ENCODE measurements at places on chromosomes 2 and 18. TPM values are rescaled to one million over a fixed set of nuclear protein-coding genes. Genes with fewer than 3 reads are reported as not detected.

The VAMP5 gene
- total RNA-seq: 7.4 TPM

The UGT1A3 gene
- total RNA-seq: 67.1 TPM

DNA sequence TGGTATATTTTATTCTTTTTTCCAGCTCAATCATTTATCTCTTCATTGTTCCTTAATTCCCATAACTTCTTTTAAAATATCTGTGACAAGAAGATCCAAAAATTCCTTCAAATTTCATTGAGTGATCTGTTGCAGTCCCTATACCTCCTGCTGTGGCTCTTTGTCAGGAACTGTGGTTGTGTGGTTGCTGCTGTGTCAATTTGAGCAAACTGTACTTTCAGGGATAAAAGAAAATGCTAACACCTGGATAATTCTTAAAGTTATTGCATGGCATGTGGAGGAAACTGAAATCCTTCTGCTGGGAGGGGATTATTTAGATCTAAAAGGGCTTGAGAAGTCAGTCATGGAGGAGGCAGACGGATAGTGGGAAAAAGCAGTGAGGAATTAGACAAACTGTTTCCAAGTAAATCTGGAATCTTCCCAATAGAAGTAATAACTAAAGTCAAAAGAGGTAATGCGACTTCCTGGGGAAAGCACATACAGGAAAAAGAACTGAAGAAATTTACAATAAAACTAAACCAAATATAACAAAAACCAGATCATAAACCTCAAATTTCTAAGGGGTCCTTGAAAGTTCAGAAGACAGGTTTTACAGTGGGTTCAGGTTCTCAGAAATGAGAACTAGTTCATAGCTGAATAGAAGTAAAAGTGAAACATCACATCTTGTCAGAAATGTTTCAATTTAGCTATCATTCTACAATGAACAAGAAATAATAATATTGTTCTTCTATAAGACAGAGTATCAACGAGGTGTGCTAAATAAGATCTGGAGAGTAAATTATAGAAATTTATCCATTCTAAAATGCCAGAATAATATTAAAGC, 33.5 kb upstream of the CD226 start:
- no peak for DNase-seq

DNA sequence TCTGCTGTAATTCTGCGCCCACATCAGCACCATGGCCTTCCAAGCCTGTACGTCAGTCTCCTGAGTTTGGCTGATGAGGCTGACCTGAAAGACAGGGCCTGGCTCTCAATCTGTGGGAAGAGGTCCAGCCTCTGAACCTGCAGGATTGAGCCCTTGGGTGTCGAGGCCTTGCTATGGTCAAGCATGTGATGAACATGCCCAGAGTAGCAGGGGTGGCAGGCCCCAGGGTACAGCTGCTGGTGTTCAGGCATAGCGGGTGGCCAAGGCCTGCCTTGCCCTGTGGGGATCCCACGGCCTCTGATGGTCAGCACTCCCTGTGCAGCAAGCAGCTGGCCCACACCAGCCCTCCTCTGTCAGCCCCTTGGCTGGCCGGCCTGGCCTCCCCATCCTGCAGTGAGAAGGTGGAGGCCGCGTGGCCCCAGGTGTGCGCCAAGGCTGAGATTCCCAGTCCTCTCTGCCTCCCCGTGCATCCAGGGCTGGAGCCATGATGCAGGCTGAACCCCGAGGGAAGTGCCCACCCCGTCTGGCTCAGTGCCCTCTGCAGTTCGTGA, 298.4 kb downstream of the NDUFA10 start:
- DNase-seq: no peak

The ARL4C gene
- 51.3 TPM for total RNA-seq

DNA sequence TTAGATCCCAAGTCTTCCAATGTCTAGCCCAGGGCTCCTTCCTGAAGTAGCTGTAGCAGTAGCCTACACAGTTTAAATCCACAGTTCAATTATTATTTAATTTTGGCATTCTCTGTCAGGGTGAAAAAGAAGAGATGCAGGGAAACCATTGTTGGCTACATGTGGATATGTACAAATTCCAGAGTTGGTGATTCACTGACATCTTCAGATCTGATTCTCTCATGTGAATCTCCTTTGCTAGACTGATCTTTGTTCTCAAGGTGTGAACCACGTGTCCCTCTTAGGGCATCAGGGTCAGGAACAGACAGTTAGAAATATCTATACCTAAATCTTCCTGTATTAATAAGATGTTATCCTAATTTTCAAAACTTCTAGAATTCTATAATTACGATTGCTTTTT, 36.7 kb downstream of the ADCYAP1 start:
- no peak for DNase-seq

- no peak for DNase-seq
These were observed 129.7 kb upstream of the MGAT5 start for GRCh38 chr2:134124047-134124753.

The RRM2 gene
- total RNA-seq: 90.4 TPM

The CPS1 gene
- total RNA-seq: 27.5 TPM

DNA sequence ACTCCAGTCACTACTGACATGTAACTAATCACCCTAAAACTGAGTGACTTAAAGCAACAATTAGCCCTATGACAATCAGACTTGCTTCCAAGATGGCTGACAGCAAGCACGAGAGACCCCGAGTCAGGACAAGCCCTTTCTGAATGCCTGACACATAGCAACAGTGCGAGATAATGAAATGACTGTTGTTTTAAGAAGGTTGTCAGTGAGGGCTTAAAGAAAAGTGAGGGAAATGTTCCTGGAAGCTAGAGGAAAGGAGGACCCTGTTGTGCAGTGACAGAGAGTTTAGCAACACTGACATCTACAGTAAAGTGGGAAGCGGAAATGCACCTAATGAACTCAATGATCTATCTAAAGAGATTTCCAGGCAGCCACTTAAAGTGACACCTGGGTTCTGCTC, 163.1 kb downstream of the STK39 start:
- DNase-seq: no peak

DNA sequence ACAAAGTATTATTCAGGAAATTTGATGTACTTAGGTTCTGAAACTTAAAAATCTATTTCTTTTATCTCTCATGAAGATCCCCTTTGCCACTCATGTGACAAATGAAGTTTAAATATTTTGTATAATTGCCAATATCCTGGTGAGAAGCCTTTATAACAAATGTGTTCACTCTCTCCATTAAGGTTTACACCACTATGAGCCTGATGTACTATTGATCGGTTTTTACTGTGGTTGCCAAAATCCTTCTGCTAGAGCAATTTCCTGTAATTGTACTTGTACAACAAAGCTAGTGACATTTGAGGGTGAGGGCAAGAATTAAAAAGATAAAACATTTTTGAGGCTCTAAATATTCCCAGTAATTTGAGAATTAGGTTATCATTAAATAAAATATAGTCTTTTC, 222.3 kb upstream of the CDH19 start:
- DNase-seq: no peak

DNA sequence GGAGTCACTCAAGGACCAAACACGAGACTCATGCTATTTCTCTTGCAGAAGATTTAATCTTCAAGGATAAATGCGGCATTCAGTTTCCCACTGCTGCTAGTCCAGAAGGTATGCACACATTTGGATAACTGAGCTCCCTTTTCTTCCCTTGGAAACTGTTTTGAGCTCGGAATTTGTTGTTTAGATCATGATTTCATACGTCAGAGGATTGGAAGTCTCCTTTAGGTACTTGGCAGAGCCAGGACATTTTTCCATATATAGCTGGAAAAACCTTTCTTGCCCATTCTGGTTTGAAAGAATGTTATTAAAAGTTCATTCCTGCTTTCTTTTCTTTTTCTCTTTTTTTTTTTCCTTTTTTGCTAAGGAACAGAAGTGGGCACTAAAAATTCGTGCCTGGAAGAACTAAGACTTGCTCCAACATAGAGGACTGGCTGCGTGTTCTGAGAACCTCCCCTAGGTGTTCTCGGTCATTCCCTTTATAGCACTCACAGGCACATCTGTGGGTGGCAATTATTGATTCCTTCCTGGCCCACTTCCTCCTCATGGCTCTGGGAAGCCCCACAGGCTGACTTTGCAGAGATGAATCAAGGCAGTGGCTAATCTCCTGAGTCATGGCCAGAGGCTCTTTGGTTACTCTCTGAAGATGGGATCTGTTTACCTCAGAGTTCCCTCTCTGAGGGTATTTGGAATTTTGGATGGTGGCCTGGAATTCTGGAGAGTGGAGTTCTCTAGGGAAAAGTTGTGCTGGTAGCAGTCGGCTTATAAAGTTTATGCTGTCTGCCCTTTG, 104.8 kb downstream of the PLCL1 start:
- DNase-seq: no peak

DNA sequence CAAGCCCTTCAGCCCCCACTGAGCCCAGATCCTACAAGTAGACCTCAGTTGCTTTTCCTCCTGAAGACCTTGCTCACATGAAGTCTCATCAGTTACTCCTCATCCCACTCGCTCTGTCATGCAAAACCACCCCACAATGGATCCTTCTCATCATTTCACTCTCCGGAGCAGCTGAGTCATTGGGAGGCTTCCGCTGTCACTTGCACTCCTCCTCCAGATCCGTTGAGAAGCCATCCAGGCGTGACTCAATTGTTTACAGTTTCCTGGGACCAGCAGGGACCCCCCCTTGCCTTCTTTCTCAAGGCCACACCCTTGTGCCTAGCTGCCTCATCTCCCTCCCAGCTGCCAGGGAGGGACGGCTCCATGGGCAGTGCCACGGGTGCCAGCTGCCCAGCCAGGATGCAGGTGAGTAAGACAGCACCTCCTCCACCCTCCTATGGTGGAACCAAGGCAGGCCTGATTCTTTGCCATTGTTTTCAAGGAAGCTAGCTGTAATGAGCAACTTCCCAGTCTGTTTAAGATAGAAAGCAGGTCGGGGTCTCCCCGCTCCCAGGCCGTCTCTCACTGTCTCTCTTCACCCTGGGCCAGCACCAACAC, 16.3 kb downstream of the GPR55 start:
- peak; percentile 71 for DNase-seq

- DNase-seq: no peak
These were observed 79.4 kb upstream of the ALKAL2 start for GRCh38 chr2:367246-367645.

GRCh38 chr2:37622450-37623100, 48.9 kb downstream of the CDC42EP3 start:
- no peak for DNase-seq

DNA sequence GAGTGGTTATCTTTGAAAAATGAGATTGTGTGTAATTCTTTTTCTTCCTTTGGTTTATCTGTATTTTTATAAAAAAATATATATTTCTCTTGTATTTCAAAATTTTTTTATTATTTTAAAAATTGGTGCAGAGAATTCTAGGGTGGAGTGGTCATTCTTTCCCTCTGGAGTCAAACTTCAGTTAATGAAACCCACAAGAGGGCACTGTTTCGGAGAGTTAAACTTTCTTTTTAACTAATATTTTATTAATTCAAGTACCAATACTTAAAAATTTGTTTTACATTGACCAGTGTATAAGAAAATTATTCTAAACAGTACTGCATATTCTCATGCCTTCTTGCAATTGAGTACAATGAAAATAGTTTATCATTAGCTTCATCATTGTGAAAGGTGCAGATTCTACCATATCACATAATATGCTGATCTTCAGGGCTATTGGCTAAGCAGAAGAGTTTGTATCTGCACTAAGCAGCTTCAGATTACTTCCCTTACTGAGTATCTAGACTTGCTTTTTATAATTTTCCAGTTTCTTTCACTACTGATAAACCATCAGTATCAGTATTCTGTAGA, 50.1 kb downstream of the HS1BP3 start:
- no peak for DNase-seq

GRCh38 chr18:25043104-25043503, 308.9 kb downstream of the ZNF521 start:
- DNase-seq: no peak

DNA sequence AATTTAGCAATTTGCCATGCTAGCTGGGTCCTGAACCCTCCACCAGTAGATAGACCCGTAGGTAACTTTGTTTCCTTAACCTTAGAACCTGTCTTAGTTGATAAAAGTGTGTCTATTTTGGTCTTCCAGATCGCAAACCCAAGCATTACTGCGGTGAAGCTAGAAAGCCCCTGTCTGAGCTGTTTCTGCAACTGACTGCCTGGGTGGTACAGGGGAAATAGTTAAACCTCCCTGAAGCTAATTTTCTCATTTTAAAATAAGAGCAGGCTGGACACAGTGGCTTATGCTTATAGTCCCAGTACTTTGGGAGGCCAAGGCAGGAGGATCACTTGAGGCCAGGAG, 101.7 kb upstream of the MSH2 start:
- DNase-seq: no peak

The CXCR1 gene
- total RNA-seq: not detected

DNA sequence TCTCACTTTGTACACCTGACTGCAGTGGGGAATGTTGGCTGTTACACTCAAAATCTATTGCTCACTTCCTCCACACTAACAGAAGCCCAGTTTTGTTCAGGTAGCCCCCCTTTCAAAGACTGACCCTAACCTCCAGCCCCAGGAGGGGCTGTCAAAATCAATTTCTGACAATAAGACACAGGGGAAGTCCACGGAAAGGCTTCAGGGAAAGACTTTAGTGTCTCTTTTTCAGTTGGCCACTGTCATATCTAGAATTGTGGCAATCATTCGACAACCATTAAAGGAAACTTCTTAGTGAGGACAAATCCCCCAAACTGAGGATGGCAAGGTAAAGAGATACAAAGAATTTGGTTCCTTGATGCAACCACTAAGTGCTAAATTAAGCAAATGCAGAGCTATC, 59.0 kb downstream of the BARD1 start:
- DNase-seq: no peak

DNA sequence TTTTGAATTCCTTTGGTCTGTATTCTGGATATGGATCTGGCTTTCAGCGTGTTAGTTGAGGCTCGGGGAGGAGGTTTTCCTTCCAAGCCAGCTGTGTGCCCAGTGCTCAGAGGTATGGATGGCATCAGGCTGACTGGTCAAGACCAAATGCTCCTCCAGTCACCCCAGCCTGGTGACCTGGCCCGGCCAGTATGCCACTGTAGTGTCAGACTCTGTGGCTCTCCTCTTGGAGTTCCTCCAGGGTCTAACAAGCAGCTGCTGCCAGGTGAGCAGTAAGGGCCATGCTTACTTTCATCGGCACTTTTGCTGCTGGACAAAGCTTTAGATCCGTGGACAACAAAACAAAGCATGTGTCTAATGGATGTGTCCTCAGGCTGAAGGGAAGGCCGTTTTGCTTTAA, 44.1 kb downstream of the CABLES1 start:
- DNase-seq: no peak

- DNase-seq: no peak
These were observed 32.6 kb upstream of the UBE2F start for GRCh38 chr2:237934186-237934585.

- DNase-seq: no peak
These were observed 24.3 kb downstream of the ASAP2 start for GRCh38 chr2:9230881-9231280.

GRCh38 chr2:47504174-47504810, 101.3 kb downstream of the MSH2 start:
- no peak for DNase-seq

The SH3RF3 gene
- 6.1 TPM for total RNA-seq

GRCh38 chr2:120626566-120626965, 109.1 kb upstream of the GLI2 start:
- peak; percentile 20 for DNase-seq

All from PC-9 (cell line).